ENCODE measurements at places on chromosomes 6 and 20. TPM values are rescaled to one million over a fixed set of nuclear protein-coding genes. Genes with fewer than 3 reads are reported as not detected.

LATS1 gene
- polyA plus RNA-seq = 30.7 TPM

DNA sequence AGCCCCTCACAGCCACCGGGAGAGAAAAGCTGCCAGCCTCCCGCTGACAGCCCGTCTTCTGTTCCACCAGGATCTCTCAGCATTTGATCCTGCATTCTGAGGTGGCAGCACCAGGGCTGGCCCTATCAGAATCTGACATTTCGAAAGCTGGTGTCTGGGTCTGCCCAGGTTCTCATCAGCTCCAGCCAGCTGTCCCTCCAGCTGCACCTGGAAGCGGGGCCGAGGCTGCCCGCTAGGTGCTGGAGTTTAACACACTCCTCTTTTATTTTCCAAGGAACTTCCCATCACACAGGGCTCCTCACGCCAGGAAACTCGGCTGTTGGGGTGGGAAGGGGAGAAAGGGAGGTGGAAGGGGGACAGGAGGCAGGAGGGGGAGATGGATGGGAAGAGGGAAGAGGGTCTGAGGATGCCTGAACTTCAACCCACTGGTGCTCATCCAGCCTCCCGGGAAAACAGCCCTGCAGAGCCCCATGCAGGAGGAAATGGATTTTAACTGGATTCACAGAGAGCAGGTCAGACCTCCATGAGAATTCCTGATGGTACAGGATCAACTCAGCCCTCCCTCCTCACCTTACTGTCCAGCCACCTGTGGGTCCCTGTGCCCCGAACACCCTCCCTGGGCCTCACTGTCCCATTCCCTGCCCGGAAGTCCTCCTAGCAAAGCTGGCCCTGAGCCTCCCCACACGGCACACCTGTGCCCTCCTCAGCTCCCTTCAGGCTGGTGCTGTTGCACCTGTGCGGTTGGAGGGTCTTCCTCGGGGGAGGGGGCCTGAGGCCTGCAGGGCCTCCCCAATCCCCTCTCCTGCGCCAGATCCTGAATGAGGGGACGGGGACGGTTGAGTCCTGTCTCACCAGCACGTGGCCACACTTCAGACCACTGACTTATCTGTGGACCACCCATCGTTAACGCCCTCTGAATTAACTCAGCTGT is 3.9 kb upstream of the LSM14B start:
- no peak for DNase-seq

SPATA25 gene
- polyA plus RNA-seq = 3.5 TPM

GRCh38 chr6:92114091-92114675 is 1305.2 kb downstream of the EPHA7 start:
- no peak for DNase-seq

DNA sequence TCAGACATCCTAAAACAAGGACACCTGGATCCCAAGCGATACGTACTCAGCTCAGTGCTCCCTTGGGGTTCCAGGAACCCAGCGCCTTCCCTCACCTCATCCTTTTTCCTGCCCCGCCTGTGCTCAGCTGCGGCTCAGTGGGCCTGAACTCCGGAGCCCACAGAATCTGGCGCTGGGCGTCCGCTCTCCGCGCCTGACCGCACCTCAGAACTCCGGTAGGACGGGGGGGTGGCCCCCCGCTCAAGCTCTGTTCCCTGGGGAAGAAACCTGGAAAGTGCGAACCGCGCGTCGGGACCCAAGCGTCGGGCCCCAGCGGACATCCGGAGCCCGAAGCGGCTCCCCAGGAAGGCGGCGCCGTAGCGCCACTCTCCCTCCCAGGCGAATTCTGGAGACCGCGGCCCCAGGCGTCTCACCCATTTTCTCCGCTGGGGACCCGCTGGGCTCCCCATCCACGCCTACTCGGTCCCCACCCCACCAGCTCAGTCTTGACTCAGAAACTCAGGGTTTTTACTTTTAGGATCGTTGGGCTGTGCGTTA is 336 bp upstream of the LY6G5C start:
- no peak for DNase-seq

DNA sequence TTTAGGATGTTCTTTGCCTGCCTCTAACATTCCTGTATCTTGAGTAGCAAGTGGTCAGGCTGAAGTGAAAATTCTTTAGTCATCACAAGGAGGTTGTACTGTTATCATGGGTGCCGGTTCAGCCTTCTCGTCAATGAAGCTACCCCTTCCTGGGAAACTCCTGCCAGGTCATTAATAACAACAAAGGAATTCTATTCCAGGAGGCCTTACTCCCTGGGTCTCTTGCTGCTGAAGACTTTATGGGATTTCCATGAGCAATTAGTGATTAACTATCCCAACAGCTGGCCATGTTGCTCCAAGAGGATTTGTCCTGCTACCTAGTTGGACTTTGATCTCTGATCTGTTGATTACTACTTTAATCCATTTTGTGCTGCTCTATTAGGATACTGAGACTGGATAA is 62.7 kb upstream of the ELOVL5 start:
- no peak for DNase-seq

THBS2 gene
- polyA plus RNA-seq = 16.1 TPM

GRCh38 chr20:58042591-58042990 is 185.9 kb downstream of the ANKRD60 start:
- no peak for DNase-seq
